ENCODE measurements at places on chromosomes 13 and 19.

GRCh38 chr13:32968316-32968715 is 47.9 kb upstream of the KL start:
- no peak for DNase-seq

- no peak for DNase-seq
Observed at GRCh38 chr19:46951171-46951986, 68.3 kb upstream of the NPAS1 start.

DNA sequence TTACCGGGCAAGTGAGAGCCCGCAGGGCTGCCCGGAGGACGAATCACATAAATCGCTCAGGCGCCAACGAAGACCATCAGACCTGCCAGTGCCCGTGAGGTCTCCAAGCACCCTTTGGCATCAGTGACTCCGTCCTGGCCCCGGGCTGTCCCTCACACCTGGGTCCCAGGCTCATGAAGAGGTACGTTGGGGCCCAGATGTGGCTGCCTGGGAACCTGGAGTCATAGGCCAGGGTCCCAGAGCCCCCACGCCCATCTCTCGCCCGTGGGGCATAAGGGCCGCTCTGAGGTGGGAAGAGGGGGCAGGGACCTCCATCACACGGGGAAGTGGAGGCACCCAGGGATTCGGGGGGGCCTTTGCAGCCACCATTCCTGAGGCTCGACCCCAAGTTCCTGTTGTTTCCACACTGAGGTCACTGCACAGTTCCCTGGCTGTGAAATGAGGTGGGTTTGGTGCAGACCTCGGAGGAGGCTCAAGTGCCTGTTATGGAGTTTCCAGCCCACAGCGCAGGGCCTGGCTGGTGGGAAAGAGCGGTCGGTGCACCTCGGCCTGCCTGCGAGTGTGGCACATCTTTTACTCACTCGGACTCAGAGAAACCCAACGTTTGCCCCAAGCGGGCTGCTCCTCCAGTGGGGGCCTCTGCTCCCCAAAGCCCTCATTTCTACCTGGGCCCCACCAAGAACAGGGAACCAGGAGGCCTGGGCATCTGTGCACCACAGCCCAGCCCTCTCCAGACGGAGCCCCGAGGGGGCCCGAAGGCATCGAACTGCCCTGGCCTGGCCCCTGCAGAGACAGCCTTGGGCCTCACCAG is 35.9 kb upstream of the C13orf46 start:
- no peak for DNase-seq

GRCh38 chr19:36198119-36198518 is 16.3 kb downstream of the ZNF565 start:
- no peak for DNase-seq

GRCh38 chr19:19213426-19214158 is 1.8 kb downstream of the NCAN start:
- no peak for DNase-seq

GRCh38 chr19:19425170-19425875 is 19.8 kb downstream of the GATAD2A start:
- no peak for DNase-seq

GRCh38 chr19:8050274-8051096 is 2.1 kb upstream of the CCL25 start:
- peak; percentile 5 for DNase-seq

DNA sequence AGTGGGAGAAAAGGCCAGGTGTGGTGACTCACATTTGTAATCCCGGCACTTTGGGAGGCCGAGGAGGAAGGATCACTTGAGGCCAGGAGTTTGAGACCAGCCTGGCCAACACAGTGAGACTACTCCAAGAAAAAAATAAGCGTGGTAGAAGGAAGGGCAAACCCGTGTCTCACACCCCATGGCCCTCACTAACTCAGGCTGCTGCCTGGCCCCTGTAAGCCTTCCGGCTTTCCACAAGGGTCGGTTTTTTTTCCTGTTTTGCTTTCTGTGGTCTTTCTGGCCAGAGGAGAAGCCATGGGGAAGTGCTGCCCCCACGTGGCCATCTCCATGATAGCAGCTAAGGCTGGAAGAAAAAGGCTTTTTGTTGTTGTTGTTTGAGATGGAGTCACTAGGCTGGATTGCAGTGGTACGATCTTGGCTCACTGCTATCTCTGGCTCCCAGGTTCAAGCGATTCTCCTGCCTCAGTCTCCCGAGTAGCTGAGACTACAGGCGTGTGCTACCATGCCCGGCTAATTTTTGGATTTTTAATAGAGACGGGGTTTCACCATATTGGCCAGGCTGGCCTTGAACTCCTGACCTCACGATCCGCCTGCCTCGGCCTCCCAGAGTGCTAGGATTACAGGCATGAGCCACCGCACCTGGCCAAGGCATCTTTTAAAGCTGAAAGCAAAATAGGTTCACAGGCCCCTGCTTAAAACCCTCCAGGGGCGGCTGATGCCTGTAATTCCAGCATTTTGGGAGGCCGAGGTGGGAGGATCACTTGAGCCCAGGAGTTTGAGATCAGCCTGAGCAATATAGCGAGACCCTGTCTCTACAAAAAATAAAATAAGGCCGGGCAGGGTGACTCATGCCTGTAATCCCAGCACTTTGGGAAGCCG is 7.5 kb upstream of the ARHGEF18 start:
- DNase-seq, result peak; percentile 71

DNA sequence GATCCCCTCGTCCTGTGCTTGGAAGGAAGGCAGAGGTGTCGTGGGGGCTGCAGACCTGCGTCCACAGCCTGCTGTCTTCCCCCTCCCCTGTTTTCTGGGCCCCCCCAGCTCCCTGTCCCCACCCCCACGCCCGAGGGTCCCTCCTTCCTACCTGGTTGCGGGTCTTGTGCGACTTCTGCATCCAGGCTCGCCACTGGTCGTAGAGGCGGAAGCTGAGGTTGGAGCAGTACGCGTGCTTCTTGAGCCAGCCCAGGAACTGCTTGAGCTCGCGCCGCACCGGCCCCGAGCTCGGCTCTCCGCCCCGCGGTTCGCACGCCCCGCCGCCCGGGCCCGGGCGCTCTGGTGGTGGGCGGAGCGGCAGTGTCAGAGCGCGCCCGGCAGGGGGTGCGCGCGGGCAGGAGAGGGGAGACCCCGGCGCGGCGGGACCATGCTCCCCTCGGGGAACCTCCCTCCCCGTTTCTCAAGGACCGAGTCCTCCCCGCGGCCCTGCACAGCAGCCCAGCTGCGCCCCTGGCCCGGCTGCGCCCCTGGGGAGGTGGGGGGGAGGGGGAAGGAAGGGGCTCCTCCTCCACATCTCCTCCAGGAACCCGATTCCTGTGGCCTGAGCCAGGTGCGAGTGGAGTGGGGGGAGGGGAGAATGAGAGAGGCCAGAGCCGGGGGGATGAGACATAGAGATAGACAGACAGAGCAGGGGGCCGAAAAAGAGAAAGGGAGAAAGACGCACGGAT is 5.7 kb downstream of the REX1BD start:
- DNase-seq, result peak; percentile 57

DNA sequence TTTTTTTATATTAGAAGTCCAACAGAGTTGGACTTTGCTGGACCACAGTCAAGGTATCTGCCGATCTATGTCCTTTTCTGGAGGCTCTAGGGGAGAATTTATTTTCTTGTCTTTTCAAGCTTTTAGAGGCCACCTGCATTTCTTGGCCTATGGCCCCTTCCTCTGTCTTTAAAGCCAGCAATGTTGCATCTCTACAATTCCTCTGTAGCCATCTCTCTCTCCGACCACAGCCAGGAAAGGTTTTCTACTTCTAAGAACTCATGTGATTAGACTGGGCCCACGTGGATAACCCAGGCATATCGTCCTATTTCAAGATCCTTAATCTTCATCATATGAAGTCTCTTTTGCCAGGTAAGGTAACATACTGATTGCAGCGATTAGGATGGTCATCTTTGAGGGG is 43.5 kb upstream of the RGCC start:
- no peak for DNase-seq

All from DMS79 treated with DMSO at 0.1 percent for 48 hours (cell line).